ENCODE measurements at places on chromosomes 3 and 15.

DNA sequence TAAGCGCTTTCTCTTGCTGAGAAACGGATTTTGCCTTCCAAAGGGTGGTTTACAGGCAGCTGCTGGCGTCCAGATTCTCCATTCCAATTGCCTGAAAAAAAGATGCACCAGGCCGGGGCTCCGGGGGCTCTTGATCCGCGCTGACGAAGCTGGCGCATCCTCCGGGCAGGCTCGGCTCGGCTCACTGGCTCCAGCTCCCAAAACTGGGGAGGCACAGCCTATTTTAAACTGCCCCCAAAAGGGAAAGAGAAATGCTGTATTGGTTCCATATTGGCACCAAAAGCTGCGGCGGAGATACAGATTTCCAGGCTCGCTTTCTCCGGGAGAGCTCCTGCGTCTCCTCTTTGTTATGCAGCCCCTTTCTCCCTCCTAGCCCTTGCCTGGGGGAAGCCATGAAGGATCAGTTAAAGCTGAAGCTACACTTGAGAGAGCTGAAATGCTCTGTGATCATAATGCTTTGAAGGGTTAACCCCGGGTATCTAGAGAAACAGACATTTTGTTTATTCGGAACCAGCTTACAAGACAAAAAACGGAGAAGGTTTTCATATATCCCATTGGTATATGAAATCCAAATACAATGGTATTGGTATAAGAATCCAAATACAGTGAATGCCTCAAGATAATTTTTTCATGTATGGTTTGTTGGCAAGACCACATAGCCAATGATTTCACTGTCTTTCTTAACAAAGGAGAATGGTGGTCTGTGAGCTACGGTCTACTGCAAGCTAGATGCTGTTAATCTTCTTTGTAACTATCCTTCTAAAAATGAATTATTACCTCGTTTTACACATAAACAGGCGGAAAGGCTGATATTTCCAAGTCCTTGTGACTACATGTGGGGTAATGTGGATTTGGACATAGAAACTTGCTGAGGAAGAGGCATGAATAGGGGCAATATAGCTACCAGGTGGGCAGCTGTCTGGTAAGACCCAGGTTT is 693 bp downstream of the CD200 start:
- peak overlapping the region; percentile 99 for H3K27ac ChIP-seq
- peak overlapping the region; percentile 95 for H3K4me3 ChIP-seq
- peak; percentile 82 for DNase-seq
- H3K36me3 ChIP-seq, result no peaks in the 10 kb centered on the region

- no peak overlapping the region for H3K27ac ChIP-seq
- no peak overlapping the region for H3K4me3 ChIP-seq
- DNase-seq, result no peak
Observed at GRCh38 chr3:45210308-45211041, 15.6 kb downstream of the TMEM158 start.

DNA sequence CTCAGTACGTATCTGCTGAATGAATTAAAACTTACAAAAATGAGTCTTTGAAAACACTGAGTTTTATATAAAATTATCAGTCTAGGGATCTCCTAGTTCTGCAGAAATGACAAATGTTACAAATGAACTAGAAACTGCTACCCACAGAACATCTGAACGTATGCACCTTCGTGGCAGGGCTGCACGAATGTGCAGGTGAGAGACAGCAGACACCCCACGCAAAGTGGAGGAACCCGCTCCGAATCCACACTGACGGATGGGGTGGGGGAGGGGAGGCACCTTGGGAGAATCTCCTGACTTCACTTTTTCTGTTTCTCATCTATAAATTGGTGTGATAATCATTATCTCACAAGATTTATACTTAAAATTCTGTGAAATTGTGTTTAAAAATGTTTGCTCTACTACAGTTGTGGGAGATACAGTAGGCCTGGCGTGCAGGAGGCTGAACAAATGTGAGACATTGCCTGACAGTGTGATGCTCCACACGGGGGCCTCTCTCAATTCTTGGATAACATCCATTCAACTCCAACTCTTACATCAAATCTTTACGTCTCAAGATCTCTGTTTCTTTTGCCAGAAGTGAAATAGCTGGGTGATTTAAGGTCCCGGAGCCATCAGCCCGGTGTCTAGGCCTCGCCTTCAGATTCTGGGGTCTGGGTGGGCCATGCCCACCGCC is 86.9 kb downstream of the ATP10A start:
- no peaks in the 10 kb centered on the region for H3K27me3 ChIP-seq
- no peak overlapping the region for H3K4me3 ChIP-seq
- H3K36me3 ChIP-seq, result peaks cover 4% of the 10 kb centered on the region

- H3K4me1 ChIP-seq, result no peaks in the 10 kb centered on the region
- H3K27me3 ChIP-seq, result no peaks in the 10 kb centered on the region
- H3K27ac ChIP-seq, result no peak overlapping the region
Observed at GRCh38 chr15:59380902-59381610, 8.4 kb upstream of the MYO1E start.

- no peaks in the 10 kb centered on the region for H3K36me3 ChIP-seq
- DNase-seq, result no peak
- H3K4me1 ChIP-seq, result no peaks in the 10 kb centered on the region
- no peak overlapping the region for H3K4me3 ChIP-seq
Observed at GRCh38 chr3:135007607-135008006, 212.5 kb downstream of the EPHB1 start.

DNA sequence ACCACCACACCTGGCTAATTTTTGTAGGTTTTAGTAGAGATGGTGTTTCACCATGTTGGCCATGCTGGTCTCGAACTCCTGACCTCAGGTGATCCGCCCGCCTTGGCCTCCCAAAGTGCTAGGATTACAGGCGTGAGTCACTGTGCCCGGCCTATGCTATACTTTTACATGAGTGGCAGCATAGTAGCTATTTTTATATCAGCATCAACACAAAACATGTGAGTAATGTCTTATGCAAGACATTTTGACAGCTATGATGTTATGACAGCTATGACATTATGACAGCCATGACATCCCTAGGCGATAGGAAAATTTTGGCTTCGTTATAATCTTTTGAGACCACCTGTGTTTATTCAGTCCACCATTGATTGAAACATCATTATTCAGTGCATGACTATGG is 4.1 kb upstream of the NAALADL2 start:
- H3K4me1 ChIP-seq, result no peaks in the 10 kb centered on the region
- H3K27ac ChIP-seq, result no peak overlapping the region
- H3K27me3 ChIP-seq, result no peaks in the 10 kb centered on the region
- no peaks in the 10 kb centered on the region for H3K36me3 ChIP-seq
- H3K4me3 ChIP-seq, result no peak overlapping the region

GRCh38 chr15:68992696-68993095 is 21.8 kb upstream of the NOX5 start:
- no peaks in the 10 kb centered on the region for H3K27me3 ChIP-seq
- H3K4me1 ChIP-seq, result no peaks in the 10 kb centered on the region
- H3K27ac ChIP-seq, result no peak overlapping the region

Measured in spinal cord (tissue), 10 donors.